Adipose tissue (tissue), 3 donors: ENCODE measurements at places on chromosomes 7 and 10. TPM values are rescaled to one million over a fixed set of nuclear protein-coding genes. Genes with fewer than 3 reads are reported as not detected.

The CTAGE8 gene
- polyA plus RNA-seq: 0.95 TPM

The SPOCK2 gene
- 7.8 TPM for polyA plus RNA-seq

The SH2D4B gene
- not detected for polyA plus RNA-seq

The STMP1 gene
- 10.2 TPM for polyA plus RNA-seq

The DGKB gene
- 0.06 TPM for polyA plus RNA-seq

The SLC18A2 gene
- polyA plus RNA-seq: not detected

The RET gene
- polyA plus RNA-seq: 0.65 TPM
